ENCODE measurements at places on chromosomes 4 and X.

- DNase-seq = peak; percentile 44
Observed at GRCh38 chr4:89535251-89535650, 227.7 kb upstream of the GPRIN3 start.

GRCh38 chrX:84487365-84488353 lies 14.6 kb downstream of the HDX start:
- DNase-seq = no peak

GRCh38 chrX:18574591-18574990 lies 97.3 kb downstream of the RS1 start:
- peak; percentile 63 for DNase-seq

GRCh38 chr4:5897674-5898073 lies 4.8 kb upstream of the CRMP1 start:
- no peak for DNase-seq

- DNase-seq = no peak
Observed at GRCh38 chr4:150673793-150674192, 91.8 kb downstream of the MAB21L2 start.

DNA sequence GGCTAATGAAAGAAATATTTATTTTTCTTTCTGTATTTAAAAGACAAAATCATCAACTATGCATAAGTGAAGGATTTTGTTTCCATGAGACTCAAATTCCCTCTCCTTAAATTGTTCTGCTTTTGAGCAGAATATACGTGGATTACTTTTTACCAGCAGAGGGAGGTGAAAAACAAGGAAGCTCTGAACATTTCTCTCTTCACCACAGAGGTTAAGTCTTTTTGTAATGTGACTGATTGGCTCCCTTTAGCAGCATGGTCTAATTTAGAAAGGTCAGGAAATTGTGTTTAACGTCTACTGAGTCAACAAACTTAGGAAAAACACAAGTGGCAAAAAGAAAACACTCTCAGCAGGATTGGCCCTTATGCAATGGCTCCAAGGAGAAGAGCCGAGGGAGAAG lies 55.1 kb upstream of the F9 start:
- no peak for DNase-seq

DNA sequence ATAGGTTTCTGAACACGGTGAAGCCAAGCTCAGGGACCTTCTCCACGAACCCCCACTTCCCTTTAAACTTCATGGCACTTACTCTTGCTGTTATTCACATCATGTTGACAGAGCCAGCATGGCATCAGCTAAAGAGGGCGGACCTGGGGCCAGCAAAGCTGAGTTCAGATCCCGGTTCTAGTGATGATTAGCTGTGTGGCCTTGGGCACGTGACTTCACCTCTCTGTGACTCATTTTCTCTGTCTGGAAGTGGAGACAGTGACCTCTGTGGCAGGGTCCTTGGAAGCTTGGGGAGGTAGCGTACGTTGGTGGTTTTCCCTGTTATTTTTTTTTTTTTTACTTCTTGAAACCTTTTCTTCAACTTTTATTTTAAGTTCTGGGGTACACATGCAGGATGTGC lies 13.4 kb downstream of the EVC start:
- no peak for DNase-seq

DNA sequence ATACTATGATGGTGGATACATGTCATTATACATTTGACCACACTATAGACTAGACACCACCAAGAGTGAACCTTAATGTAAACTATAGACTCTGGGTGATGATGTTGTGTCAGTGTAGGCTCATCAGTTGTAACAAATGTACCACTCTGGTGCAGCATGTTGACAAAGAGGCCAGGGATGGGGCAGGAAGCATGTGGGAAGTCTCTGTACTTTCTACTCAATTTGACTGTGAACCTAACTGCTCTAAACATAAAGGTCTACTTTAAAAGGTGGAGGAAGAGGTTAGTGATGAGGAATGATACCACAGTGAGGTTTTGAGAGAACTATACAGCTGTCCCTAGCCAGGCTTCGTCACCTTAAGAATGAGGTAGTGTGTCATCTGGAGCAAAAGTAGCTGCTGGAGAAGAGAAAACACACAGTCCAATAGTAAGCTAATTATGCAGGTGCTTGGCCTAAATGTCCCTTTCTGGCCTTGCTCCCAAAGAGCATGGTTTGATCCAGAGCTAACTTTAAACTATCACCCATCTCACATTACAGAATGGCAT lies 38.4 kb downstream of the GRSF1 start:
- no peak for DNase-seq

- DNase-seq = peak; percentile 94
Observed at GRCh38 chr4:153518001-153518400, 51.8 kb downstream of the TMEM131L start.

GRCh38 chr4:142687547-142688275 lies 158.4 kb downstream of the INPP4B start:
- no peak for DNase-seq

GRCh38 chrX:1564750-1565683 lies 26.4 kb upstream of the AKAP17A start:
- no peak for DNase-seq

- DNase-seq = peak; percentile 66
Observed at GRCh38 chr4:14178421-14178820, 550.9 kb upstream of the BOD1L1 start.

DNA sequence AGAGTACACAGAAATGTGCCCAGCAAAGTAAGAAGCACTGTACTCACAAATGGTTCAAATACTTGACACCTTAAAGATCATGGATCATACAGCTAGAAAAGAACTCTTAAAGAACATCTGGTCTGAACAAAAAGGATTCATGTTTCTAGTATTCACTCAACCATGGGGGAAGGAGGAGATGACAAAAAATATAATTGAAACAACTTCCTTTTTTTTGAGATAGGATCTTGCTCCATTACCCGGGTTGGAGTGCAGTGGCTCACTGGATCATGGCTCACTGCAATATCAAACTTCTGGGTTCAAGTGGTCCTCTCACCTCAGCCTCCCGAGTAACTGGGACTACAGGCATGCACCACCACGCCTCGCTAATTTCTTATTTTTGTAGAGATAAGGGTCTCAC lies 6.0 kb downstream of the DHX15 start:
- no peak for DNase-seq

GRCh38 chr4:8090744-8091301 lies 67.8 kb downstream of the ABLIM2 start:
- DNase-seq = peak; percentile 12

GRCh38 chr4:169619518-169619957 lies 840 bp upstream of the CLCN3 start:
- peak; percentile 81 for DNase-seq

GRCh38 chr4:102356562-102357202 lies 11.4 kb upstream of the SLC39A8 start:
- no peak for DNase-seq

- DNase-seq = no peak
Observed at GRCh38 chr4:71444395-71444794, 105.6 kb downstream of the SLC4A4 start.

GRCh38 chr4:136754810-136755530 lies 777.3 kb downstream of the PCDH18 start:
- DNase-seq = no peak

DNA sequence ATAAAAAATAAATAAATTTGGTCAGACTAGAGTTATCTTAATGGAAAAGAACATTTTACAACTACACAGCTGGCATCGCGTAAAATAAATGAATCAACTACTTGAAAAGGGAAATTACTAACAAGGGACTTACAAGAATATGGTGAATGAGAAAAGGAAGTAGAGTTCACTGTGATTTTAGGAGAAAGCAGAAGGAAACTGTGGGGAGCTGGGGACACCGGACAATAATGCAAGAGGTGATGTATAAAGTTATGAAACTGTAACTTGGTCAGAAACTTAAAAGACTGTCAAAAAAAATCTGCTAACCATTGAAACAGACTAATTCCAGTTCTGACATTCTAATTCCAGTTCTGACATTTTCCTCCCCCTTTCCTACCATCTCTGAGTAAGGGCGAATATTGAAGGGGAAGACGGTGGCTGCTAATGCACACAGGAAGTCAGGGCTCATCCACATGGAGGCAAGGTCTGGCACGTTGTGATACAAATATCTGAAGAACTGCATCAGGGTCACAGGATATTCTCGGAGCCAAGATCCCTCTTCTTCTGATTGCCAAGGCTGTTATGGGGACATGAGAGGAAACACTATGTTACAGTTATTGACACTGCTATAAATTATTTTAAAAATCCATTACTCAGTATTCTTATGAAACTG lies 170.5 kb downstream of the CDS1 start:
- peak; percentile 17 for DNase-seq

DNA sequence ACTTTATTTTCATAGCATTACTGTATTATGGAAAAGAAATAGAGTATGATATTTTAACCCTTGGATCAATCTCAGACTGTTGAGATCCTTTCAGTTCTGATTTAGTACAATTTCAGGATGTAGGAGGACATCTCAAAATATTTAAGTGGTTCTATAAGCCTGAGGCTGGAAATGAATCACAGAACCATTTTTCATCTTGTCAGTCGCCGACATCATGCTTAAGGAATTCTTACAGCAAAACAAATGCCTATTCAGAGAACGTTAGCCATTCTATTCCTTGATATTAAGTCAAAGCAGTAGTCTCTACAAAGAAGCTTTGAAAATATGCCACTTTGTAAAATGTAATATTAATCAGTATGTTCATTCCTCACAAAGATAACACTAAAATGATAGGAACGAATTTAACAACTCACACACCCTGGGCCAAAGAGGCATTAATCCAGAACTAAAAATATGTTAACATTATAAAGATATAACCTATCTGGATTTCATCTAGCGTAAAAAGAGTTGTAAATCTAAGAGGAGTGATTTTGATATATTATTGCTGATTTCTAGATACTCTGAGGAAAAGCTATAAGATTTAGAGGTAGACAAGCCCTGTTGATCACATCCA lies 152.0 kb downstream of the GASK1B start:
- peak; percentile 88 for DNase-seq

DNA sequence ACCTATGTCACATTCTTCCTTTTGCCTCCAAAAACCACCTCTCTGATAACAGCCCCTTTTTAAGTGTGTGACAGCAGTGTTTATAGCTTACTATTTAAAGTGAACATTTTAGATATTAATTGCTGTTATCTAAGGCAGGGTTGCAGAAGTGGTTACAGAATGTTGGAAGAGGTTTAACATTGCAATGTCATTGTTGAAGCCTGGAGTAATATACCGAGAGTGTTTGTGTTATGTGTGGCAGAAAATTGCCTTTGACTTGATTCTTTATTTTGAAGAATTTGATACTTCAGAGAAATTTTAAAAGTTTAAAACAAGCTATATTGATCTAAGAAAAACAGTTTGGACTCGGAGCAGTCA lies 37.1 kb downstream of the SMARCAD1 start:
- no peak for DNase-seq

- peak; percentile 59 for DNase-seq
Observed at GRCh38 chrX:48498374-48498809, 10.4 kb upstream of the PORCN start.

GRCh38 chr4:145880355-145880960 lies 58.2 kb downstream of the ZNF827 start:
- no peak for DNase-seq

DNA sequence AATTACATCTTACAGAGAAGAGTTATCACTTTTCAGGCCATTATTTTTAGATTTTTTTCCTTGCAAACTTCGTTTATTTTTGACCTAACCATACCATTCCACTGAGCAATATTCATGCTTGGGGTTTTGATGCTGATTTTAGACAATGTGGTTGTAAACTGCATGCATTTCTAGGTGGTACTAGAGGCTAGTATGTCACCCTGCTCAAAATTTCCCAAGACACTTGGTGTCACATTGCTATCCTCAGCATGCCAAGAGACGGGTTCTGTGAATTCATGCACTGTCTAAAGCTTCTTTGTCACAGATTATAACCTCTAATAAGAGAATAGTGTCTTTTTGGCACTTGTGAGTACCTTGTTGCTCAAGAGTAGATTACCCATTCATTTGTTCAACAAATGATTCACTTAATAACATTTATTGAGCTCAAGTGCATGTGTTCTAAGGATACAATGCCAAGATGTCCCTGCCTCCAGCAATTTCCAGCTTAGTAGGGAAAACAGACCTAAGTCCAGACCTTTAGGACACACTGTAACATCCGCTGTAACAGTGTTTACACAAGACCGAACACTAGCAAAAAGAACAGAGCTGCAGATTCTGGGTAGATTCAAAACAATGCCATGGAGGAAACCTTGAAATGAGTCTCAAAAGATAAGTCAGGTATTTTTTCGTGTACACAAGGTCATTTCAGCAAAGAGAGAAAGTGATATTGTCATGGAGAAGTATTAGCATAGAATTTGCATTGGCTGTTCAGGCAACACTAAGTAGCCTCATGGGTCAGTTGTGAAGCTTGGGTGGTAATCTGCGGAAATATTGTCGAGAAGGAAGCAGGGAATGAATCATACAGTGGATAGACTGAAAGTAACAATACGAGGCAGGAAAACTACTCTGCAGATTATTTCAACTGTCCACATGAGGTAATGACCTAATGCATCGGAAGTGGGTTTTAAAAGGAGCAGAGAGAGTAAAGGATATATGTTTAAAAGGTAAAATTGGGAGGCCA lies 515.1 kb upstream of the ZFP42 start:
- DNase-seq = no peak
